ENCODE measurements at places on chromosomes 2 and 18. TPM values are rescaled to one million over a fixed set of nuclear protein-coding genes. Genes with fewer than 3 reads are reported as not detected.

DNA sequence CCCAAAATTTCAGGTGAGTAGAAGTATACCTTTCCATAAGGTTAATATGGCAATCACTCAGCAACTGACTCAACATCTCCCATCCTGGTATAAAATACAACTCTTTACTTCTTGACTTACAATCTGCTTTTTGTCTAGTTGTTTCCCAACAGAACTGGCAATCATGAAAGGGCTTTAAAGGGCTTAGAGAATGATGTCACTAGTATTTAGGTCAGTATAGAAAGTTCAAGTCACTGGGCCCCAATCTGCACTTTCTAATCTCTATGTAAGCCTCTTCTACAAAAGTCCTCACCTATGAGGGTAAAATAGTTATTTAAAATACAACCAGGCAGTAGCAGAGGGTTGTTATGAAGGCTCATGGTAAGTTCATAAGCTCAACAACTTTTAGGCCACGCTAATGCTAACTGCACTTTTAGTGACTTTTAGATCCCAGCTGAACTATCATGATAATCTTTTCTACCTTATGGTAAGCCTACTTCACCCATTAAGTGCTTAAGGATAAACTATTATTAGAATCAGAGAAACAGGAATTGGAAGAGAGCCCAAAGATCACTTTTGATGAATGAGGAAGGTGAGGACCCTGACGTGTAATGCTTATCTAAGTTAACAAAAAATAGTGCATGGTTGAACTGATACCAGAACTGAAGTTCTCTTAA, 79.6 kb downstream of the GORASP2 start:
- DNase-seq = no peak

GRCh38 chr18:31116853-31117595, 14.8 kb upstream of the DSC2 start:
- no peak for DNase-seq

Gene GPC1
- 25.3 TPM for polyA plus RNA-seq

- DNase-seq = no peak
Observed at GRCh38 chr18:13680612-13681011, 45.7 kb downstream of the FAM210A start.

Gene EFHD1
- 85.6 TPM for polyA plus RNA-seq

Gene EPHA4
- 59.1 TPM for polyA plus RNA-seq

- DNase-seq = no peak
Observed at GRCh38 chr2:62219407-62220159, 23.7 kb downstream of the B3GNT2 start.

DNA sequence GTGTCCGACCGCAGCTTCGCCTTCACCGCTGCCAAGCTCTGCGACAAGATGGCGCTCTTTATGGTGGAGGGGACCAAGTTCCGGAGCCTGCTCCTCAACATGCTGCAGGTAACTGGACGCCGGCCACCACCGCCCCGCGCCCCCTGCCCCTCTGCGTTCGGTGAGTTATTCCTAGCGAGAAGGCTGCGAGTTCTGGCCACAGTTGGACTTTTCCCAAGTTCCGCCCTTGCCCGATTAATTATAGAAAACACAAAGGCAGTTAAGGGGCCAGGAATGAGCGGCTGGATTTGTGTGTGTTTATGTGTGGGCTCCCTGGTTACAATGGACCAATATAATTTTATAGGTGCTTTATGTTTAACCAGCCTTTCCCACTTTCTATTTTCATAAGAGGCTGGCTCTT, 189.2 kb downstream of the SMAD7 start:
- DNase-seq = no peak

DNA sequence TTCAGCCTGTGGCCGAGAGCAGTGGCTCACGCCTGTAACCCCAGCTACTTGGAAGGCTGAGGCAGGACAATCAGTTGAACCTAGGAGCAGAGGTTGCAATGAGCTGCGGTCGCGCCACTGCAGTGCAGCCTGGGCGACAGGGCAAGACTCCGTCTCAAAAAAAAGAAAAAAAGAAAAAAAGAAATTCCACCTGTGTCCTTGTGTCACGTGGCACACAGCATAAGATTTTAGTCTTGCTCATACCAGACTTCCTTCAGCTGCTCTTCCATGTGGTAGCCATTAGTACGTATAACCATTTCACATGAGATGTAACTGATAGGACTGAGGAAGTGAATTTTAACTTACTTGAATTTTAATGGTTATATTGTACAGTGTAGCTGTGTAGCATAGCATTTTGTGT, 4.0 kb downstream of the NOP58 start:
- DNase-seq = no peak

DNA sequence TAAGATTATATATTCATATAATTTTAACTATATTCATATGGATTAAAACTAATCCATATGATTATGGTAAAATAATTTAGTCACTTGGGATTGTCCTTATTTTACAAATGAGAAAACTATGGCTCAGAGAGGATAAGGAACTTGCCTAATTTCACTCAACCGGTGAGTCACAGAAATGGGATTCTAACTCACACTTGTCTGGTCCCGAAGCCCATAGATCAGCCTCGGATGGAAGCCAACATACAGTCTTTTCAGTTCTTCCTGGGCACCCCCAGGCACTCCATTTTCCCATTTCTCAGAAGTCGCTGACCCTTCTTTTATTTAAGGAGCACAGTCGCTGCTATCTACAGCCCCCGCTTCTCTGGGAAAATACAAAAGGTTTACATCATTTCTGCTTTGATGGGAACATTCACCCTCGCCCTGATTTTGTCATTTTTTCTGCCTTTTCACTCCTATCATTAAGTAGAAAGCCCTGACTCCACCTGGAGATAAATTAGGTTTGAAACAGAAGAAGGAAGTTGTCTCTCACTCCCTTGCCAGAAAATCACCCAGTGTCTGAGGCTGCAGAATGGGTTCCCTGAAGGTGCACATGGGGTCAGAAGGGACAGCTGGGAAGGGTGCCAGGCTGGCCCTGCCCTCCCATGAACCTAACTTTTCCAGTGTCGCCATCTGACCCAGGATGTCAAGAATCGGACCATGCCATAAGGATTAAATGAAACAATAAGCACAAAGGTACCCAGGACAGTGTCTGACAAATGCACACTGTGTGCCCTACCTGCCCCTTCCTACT, 36.6 kb downstream of the CYP1B1 start:
- DNase-seq = no peak

Gene MEP1B
- 0.21 TPM for polyA plus RNA-seq

- DNase-seq = no peak
Observed at GRCh38 chr2:120052597-120052996, 39.7 kb downstream of the EPB41L5 start.

DNA sequence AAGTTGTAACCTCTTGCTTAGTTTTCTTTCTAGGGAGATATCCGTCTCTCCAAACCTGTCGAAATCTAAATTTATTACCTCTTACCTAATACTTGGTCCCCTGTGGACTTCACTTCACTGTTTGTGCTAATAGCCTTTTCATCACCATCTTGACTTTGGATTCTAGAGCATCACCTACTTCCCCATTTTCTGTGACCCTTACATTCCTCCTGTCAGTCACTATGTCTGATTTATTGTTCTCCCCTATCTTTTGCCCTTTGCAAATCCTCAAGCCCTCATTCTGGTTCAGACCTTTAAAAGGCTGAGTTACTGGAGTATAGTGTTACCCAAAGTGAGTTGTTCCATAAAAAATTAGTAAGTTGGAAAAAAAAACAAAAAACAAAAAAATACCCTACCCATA, 7.5 kb downstream of the MYO1B start:
- no peak for DNase-seq

DNA sequence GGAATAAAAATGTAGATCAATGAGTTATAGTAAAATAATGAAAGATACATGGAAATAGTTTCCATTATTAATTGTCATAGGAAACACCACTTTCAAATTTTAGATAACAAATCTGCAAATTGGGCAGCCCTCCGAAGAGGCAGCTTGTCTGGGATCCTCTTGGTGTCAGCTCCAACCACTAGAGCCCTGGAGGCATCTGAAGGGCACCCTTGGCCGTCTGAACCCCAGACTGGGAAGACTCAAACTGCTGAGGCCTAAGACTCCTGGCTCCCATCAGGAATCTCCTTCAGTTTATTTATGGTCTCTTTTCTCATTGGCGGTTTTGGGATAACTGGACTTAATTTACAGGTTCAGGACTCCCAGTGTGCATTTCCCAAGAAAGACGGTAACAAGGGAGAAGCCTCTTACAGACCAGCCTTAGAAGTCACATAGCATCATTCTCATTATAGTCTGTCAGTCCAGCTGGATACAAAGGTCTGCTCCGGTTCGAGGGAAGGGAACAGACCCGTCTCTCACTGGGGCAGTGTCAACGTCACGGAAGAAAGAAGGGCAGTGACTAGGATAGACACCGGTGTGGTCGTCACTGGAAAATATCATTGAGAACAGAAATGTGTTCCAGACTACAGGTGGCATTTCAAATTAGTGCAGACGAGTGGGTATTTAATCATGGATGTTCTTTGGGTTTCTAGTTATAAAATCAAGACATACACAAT, 390.7 kb upstream of the NETO1 start:
- DNase-seq = no peak

Gene RNMT
- 57.3 TPM for polyA plus RNA-seq

- no peak for DNase-seq
Observed at GRCh38 chr2:28322981-28323396, 69.7 kb upstream of the FOSL2 start.

Gene CD226
- polyA plus RNA-seq = 3.3 TPM
